Lung (tissue), 17 donors: ENCODE measurements at places on chromosomes 12 and 14. TPM values are rescaled to one million over a fixed set of nuclear protein-coding genes. Genes with fewer than 3 reads are reported as not detected.

The L3HYPDH gene
- 17.1 TPM for polyA plus RNA-seq

The OTX2 gene
- not detected for polyA plus RNA-seq

The ARHGEF40 gene
- polyA plus RNA-seq: 17.8 TPM

The CD163L1 gene
- polyA plus RNA-seq: 2.7 TPM

The FUT8 gene
- polyA plus RNA-seq: 16.9 TPM

The CATSPERB gene
- polyA plus RNA-seq: 0.57 TPM

The DEGS2 gene
- 3.6 TPM for polyA plus RNA-seq

The CERS5 gene
- 54.0 TPM for polyA plus RNA-seq
